ENCODE measurements at places on chromosomes 6 and 20. TPM values are rescaled to one million over a fixed set of nuclear protein-coding genes. Genes with fewer than 3 reads are reported as not detected.

SCUBE3 gene
- 1.3 TPM for total RNA-seq

SLC22A16 gene
- total RNA-seq = 1.3 TPM

DEFB124 gene
- total RNA-seq = not detected

FOXF2 gene
- 15.4 TPM for total RNA-seq

ENPP5 gene
- 9.6 TPM for total RNA-seq

TOX2 gene
- total RNA-seq = 0.51 TPM

GSTA2 gene
- total RNA-seq = not detected

MCCD1 gene
- total RNA-seq = not detected

FAM110A gene
- total RNA-seq = 4.9 TPM

GMPR gene
- 50.2 TPM for total RNA-seq

PRND gene
- total RNA-seq = 34.1 TPM

PPP1R14C gene
- total RNA-seq = 42.3 TPM

Measured in tongue (tissue), 3 donors.